ENCODE measurements at places on chromosomes 3 and 15.

- no peak for DNase-seq
These were observed 2.3 kb downstream of the VWA5B2 start for GRCh38 chr3:184231671-184232070.

DNA sequence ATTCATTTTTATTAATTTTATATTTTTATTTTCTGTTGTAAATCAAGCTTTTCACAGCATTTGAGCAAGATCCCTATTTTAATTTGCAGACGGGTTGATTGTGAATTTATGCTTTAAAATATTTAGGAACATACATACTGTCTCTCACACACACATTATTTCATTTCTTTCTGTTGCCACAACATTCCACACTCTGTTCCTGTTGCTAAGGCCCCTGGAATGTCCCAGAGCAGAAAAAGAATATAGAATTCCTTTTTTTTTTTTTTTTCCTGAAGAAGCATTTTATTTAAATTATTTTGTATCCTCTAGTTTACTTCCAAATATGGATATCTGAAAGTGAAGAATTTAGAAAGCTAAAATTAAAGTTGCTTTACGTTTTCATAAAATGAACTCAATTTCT lies 36.8 kb upstream of the SCAANT1 start:
- DNase-seq = no peak

DNA sequence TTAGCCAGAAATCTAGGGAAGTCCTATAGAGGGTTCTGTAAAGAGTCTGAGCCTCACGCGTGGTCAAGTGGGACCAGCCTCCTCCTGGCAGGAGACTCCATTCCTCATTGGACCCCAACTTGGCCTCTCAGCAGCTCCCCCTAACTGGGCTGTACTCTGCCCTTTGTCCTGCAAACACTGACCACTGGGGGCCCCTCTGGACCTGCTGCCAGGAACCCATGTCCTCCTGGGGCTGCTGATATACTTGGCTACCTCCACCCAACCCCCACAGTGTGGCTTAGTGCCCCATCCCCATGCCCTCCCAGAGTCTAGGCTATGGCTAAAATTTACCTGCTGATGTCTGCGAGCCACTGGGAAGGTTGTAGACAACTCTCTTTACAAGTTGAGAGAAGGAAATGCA lies 62.7 kb downstream of the UBP1 start:
- no peak for DNase-seq

GRCh38 chr3:78737988-78738387 lies 1029.8 kb downstream of the ROBO1 start:
- DNase-seq = no peak

- no peak for DNase-seq
These were observed 166.0 kb downstream of the NTRK3 start for GRCh38 chr15:88090481-88091011.

GRCh38 chr15:23561914-23562313 lies 3.6 kb upstream of the MKRN3 start:
- DNase-seq = no peak

- DNase-seq = no peak
These were observed 323.8 kb upstream of the DNAJC19 start for GRCh38 chr3:181313335-181313734.

GRCh38 chr15:55526559-55527036 lies 18.6 kb upstream of the DNAAF4 start:
- peak; percentile 69 for DNase-seq

DNA sequence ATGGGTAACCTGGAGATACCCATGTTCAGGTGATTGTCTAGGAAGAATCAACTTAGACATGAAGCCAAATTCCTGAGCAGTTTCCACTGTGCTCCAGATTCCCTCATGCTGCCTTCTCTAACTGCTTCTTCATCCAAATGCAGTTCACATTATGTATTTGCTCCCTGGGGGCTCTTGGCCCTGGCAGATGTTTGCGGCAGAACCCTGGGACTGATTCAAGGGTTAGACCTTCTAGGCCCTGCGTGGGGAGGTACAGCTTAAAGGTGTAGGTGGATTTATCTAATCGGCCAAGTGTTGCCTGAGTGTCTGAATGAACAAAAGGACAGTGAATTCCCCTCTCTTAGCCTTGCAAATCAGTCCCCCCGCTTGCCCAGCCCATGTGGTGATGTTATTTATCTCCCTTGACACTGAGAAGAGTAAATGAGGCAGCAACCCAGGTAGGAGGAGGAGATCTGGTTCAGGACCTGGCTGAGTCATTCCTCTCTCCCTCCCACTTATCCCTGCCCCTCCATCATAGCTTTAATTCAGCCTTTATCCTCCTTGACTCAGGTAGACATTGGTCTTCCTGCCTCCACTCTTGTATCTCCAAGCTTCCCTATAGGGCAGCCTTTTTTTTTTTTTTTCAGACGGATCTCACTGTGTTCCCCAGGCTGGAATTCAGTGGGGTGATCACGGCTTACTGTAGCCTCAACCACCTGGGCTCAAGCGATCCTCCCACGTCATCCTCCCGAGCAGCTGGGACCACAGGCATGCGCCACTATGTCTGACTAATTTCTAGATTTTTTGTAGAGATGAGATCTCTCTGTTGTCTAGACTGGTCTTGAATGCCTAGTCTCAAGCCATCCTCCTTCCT lies 54.8 kb downstream of the MAGEF1 start:
- DNase-seq = no peak

GRCh38 chr3:42014921-42015533 lies 53.1 kb upstream of the ULK4 start:
- DNase-seq = peak; percentile 40

GRCh38 chr3:5035113-5035512 lies 55.9 kb downstream of the BHLHE40 start:
- DNase-seq = peak; percentile 29

DNA sequence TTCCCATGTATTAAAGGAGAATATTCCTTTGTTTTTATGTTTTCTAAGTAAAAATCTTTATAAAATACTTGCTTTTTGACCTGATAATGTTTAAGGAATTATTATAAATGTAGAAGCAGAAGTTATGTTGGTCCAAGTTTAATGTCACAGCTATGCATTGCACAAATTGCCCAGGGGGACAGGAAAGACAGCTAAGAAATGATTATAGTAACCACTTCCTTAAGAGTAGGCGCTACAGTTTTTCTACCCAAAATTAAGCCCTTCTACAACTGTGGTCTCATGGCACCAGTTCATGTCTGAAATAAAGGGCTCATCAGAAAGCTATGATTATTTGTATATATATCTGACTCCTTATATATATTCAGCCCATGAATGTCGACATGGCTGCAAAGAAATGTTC lies 176.4 kb downstream of the GBE1 start:
- DNase-seq = peak; percentile 42

GRCh38 chr3:13857702-13858380 lies 22.0 kb downstream of the WNT7A start:
- DNase-seq = no peak

GRCh38 chr3:112871735-112872134 lies 25.1 kb upstream of the CD200R1L start:
- DNase-seq = no peak

DNA sequence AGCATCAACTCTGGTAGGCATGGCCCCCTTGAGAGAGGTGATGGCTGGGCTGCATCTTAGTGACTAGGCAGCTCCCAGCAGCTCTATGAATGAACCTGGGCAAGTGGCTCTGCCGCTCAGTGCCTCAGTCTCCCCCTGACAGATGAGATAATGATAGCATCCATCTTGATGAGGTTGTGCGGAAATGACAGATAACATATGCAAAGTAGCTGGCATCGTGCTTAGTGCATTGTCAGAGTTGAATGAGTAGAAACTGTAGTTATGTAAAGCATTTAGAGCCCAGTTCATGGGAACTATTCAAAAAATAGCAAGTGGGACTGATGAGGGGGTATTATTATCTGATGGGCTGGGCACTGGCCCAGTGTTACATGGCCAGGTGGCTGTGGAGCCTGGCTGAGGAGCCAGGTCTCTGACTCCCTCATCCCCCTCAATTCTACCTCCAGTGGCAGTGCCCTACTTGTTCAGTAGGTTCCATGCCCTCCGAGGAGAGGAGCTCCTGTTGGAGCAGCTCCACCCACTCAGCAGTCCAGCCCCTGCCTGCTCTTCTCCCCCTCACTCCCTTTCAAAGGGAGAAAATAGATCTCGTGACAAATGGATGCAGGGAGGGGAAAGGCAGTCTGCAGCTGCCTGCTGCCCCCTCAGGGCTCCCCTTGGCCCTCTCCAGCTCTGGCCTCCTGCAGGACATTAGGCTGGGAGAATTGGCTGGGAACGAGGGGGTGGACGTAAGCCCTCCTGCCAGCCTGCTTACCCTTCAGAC lies 6.6 kb downstream of the PRKCD start:
- DNase-seq = no peak

DNA sequence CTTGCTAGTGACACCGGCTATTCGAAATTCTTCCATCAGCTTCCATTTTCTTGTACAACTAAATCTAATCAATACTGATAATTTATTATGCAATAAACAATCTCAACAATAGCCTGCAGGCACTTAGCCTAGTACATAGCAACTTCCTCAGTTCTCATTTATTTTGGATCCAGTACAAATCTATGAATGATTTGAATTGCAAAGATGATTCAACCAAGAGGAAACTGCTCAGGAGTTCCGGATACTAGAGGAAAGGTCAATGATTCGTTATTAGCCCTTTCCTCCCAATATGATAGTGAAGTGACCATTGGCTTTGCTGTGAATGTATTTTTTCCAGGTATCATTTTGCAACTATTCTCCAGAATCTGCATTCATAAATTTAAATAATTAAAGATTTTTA lies 827.0 kb downstream of the CADM2 start:
- no peak for DNase-seq

DNA sequence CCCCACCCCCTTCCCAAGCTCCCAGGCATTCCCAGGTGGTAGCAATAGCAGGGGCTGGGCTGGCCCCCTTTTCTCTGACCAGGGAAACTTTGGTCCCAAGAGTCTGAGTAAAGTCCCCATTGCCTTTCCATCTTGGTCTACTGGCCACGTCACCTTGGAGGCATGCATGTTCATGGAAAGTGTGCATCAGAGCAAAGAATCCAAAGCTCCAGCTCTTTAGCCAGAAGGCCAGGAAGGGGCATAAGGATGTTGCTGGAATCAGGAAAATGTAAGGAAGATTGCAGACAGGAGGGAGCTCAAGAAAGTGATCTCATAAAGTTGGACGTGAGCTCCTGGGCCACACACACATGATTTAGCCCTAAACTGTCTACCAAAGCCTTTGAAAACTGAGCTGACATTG lies 63.6 kb downstream of the KBTBD12 start:
- DNase-seq = no peak

DNA sequence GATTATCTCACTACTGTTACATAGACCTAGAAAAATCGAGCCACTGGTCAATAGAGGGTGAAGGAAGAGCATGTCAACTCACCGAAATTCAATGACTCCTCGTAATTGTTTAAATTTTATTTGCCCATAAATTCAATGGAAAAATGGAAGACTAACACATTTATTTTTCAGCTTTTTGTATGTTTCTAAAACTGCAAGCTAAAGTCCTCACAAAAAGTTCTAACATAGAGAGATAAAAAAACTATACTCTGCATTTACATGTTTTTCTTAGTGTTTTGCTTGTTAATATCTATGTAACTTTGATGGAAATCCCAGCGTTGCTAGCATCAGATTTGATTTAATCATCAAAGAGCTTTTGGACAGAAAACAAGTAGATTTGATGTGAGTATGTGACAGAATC lies 6.8 kb downstream of the ARPP21 start:
- DNase-seq = no peak

- DNase-seq = no peak
These were observed 346.7 kb upstream of the TGFBR2 start for GRCh38 chr3:30259730-30260129.

DNA sequence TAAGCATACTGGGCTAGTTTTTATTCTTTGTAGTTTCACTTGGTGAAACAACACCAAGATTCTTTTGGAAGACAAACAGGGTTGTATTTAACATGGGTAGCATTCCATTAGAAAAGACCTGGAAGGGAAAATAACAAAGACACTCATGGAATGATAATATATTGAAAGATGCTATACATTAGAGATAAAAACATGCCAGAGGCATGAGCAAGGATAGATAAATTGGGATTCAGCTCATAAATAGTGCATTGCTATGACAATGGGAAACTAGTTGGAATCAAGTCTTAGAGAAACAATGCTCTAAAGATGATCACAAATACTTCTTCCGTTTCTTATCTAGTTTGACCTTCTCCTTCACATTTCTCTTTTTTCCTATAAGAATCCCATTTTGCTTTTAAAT lies 677.4 kb downstream of the ZNF385D start:
- no peak for DNase-seq

- peak; percentile 18 for DNase-seq
These were observed 37.5 kb downstream of the NBEAL2 start for GRCh38 chr3:47016934-47017435.
